Fibroblast of lung (primary cell): ENCODE measurements at places on chromosomes 6 and 20. TPM values are rescaled to one million over a fixed set of nuclear protein-coding genes. Genes with fewer than 3 reads are reported as not detected.
A peak's percentile ranks its signal among the peaks of the same experiment; 100 is the strongest.

SAPCD1 gene
- total RNA-seq, result 0.26 and 0.50 TPM in 2 replicates

WDR46 gene
- 55.2 and 67.3 TPM in 2 replicates for total RNA-seq

COX4I2 gene
- total RNA-seq, result not detected in 2 replicates

PRND gene
- total RNA-seq, result not detected in 2 replicates

MTG2 gene
- total RNA-seq, result 17.5 and 20.5 TPM in 2 replicates

ADGRG6 gene
- 30.0 and 49.9 TPM in 2 replicates for total RNA-seq

MMP24 gene
- total RNA-seq, result under 0.01 and 0.17 TPM in 2 replicates

DNA sequence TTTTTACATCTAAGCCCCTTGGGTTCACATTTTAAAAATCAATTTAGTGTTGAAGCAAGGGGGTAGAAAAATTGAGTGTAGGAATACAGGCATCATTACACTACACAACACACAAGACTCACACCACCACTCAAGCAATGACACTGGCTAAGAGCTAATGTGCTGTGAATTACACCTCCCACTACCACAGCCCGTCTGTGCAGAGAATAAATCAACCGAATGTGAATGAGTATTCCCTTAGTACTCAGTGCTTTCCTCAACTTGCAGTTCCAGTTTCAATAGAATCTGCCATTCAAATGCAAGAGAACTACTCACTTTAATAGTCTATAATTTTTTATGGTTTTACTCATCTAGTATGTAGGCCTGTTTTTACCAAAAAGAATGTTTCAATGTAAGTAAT is 114.4 kb downstream of the PDSS2 start:
- no peaks in the 10 kb centered on the region for H3K27me3 ChIP-seq
- H3K27ac ChIP-seq, result no peak overlapping the region
- no peaks in the 10 kb centered on the region for H3K36me3 ChIP-seq
- H3K4me3 ChIP-seq, result no peak overlapping the region

DNA sequence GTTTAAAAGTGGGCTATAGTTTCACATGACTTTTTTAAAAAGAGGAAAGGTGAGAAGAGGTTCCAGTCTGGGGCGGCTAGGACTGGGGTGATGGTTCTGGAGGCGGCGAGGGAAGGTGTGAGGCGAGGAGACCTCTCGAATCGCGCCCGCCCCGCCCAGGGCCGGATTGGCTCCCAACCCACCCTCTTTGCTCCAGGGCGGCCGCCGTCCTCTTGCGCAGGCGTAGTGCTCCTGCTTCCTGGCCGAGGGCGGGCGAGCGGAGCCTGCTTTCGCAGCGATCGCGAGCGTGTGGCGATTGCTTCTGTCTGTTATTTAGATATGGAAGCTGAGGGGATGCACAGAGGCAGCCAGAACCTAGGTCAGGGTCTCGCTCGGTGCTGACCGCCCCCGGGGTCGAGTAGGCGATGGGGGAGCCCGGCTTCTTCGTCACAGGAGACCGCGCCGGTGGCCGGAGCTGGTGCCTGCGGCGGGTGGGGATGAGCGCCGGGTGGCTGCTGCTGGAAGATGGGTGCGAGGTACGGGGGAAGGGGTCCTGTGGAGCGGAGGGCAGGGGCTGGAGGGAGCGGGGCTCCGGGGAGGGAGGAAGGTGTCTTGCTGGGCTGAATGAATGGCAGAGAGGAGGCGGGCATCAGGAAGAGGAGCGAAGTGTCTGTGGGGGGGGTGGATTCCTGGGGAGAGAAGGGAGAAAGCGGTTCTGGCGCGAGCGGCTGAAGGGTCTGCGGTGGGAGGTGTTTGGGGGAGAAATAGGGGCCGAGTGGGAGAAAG is at the start of gene RNF8:
TSS of gene RNF8 (plus strand) at position 223 of the 765 bp plus-strand sequence. CDS start at position 405, 182 bp downstream.
- DNase-seq, result peak; percentile 87
- no peaks in the 10 kb centered on the region for H3K4me1 ChIP-seq
- peak within 1 kb of the TSS; percentile 59 for H3K27ac ChIP-seq
- no peaks in the 10 kb centered on the region for H3K36me3 ChIP-seq

DNA sequence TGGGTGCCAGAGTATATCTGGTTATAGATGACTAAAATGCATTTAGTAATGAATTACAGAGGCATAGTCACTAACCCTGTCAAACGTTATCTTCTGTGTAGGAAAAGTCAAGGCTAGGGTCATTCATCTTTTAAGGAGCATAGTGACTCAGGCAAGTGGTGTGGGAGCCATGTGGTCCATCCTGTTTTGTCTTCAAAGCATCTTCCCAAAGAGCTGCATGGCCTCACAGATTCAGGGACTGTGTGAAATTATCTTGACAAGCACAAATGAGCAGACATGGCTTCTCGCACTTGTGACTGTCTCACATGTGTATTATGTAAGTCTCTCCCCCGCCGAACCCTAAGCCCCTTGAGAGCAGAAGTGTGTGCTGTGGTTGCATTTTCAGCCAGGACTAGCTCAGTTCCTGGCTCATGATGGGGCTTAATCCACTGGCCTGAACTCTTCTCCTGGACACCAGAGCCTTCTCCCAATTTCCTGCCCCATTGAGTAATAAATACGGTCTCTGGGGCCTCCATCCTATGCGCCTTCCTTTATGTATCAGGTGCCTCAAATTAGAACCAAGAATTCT is 769.1 kb downstream of the QKI start:
- H3K4me3 ChIP-seq, result no peak overlapping the region
- DNase-seq, result no peak
- no peaks in the 10 kb centered on the region for H3K27me3 ChIP-seq
- no peak overlapping the region for H3K27ac ChIP-seq
- H3K4me1 ChIP-seq, result no peaks in the 10 kb centered on the region

GRCh38 chr20:59010995-59011873 is 4.2 kb upstream of the CTSZ start:
- H3K27me3 ChIP-seq, result no peaks in the 10 kb centered on the region
- H3K36me3 ChIP-seq, result no peaks in the 10 kb centered on the region
- peak; percentile 94 for DNase-seq
- H3K4me1 ChIP-seq, result peaks cover 11% of the 10 kb centered on the region
- H3K27ac ChIP-seq, result peak overlapping the region; percentile 67

DNA sequence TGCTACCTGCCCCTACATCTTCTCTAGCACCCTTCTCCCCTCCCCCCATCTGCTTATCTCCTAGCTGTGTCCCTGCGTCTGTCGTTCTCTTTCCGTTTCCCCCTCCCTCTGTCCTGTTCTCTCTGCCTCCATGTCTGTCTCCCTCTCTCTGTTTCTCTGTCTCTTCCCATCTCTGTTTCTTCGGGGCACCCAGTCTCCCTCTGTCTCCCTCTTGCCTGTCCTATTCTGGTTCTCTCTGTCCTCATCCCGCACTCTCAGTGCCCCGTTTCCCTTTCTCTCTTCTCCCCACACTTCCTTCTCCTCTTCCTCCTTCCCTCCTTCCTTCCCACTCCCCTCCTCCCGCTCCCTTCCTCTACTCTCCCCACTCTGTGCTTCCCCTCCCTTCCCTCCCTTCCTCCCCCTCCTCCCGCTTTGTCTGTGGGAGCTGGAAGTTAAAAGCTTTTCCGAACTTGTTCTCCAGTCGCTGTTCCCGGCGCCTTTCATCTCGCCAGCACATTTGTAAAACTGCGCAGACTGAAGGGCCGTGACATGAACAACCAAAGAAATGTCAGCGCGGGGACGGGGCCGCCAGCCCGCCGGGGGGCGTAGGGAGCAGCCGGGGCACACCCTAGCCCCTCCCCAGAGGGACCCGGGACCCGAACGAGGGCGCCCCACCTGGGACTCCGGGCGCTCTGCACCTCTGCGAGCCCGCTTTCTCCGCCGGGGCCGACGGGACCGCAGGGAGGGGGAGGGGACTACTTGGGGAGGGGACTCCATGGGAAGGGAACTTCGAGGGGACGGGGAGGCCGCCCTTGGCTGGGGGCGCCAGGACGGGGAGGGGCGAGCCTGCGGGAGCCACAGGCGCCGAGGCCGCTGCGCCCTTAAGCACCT is 4.0 kb upstream of the CDH22 start:
- no peaks in the 10 kb centered on the region for H3K4me1 ChIP-seq
- no peaks in the 10 kb centered on the region for H3K36me3 ChIP-seq
- no peak overlapping the region for H3K27ac ChIP-seq
- DNase-seq, result no peak
- H3K4me3 ChIP-seq, result no peak overlapping the region
- peaks cover 82% of the 10 kb centered on the region for H3K27me3 ChIP-seq

- H3K4me1 ChIP-seq, result peaks cover 6% of the 10 kb centered on the region
- no peaks in the 10 kb centered on the region for H3K27me3 ChIP-seq
- DNase-seq, result no peak
- H3K4me3 ChIP-seq, result no peak overlapping the region
- no peaks in the 10 kb centered on the region for H3K36me3 ChIP-seq
Observed at GRCh38 chr6:421211-421610, 29.7 kb downstream of the IRF4 start.

DNA sequence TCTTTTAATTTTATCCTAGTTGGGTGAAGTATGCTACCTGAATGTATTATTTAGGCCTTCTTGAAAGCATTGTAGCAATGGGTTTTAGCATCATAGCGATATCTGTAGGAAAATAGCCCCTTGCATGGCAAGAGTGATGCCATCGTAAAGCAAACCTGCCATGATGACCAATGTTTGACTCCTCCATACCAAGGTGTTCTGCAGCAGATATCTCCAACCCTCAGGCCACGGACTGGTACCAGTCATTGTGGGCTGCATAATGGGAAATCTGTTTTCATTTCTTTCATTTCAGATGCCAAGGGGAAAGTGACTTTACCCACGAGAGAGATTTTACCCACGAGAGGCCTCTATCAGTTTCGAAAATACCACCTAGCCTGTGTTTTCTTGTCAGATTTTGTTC is 6.2 kb downstream of the TXLNB start:
- no peaks in the 10 kb centered on the region for H3K4me1 ChIP-seq
- H3K27ac ChIP-seq, result no peak overlapping the region
- no peaks in the 10 kb centered on the region for H3K36me3 ChIP-seq
- H3K27me3 ChIP-seq, result no peaks in the 10 kb centered on the region
- no peak for DNase-seq

DNA sequence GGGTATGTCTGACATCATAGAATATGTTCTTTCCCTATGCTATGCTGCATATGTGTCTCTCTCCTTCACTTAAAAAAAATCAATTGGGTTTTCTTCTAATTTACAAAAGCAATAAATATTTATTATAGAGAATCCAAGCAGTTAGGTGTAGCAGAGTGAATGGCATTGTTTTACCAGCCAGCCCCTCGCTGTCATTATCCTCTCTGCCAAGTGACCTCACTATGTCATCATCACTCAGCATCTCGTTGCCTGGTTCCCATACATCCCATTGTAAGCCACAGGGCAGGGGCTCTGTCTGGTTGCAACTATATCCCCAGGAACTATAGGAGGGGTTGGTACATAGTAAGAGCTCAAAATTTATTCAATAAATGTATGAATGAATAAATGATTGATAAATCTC is 31.3 kb downstream of the KIAA0319 start:
- H3K4me1 ChIP-seq, result no peaks in the 10 kb centered on the region
- no peaks in the 10 kb centered on the region for H3K36me3 ChIP-seq
- H3K27me3 ChIP-seq, result no peaks in the 10 kb centered on the region
- DNase-seq, result no peak
- no peak overlapping the region for H3K27ac ChIP-seq

DNA sequence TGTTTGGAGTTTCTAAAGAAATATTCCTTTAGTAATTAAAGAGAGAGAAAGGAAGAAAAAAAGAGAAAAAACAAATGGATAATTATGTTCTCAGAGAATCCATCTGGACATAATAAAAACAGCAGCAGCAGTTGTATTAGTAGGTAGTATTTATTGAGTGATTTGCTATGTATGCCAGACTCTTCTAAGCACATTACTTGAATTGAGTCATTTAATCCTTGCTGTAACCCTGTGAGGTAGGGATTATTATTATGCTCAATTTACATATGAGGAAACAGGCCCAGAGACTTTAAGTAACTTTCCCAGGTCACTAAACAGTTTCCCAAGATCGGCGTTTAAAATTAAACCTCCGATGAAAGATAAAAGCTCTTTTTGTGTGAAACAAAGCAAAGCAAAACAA is 238.8 kb downstream of the TSHZ2 start:
- H3K4me1 ChIP-seq, result no peaks in the 10 kb centered on the region
- no peaks in the 10 kb centered on the region for H3K36me3 ChIP-seq
- no peaks in the 10 kb centered on the region for H3K27me3 ChIP-seq
- no peak for DNase-seq
- no peak overlapping the region for H3K27ac ChIP-seq
- no peak overlapping the region for H3K4me3 ChIP-seq

GRCh38 chr20:38187517-38187916 is 22.4 kb upstream of the TGM2 start:
- H3K4me3 ChIP-seq, result no peak overlapping the region
- no peaks in the 10 kb centered on the region for H3K4me1 ChIP-seq
- H3K27me3 ChIP-seq, result no peaks in the 10 kb centered on the region
- H3K27ac ChIP-seq, result no peak overlapping the region
- peak; percentile 64 for DNase-seq
- H3K36me3 ChIP-seq, result no peaks in the 10 kb centered on the region

DNA sequence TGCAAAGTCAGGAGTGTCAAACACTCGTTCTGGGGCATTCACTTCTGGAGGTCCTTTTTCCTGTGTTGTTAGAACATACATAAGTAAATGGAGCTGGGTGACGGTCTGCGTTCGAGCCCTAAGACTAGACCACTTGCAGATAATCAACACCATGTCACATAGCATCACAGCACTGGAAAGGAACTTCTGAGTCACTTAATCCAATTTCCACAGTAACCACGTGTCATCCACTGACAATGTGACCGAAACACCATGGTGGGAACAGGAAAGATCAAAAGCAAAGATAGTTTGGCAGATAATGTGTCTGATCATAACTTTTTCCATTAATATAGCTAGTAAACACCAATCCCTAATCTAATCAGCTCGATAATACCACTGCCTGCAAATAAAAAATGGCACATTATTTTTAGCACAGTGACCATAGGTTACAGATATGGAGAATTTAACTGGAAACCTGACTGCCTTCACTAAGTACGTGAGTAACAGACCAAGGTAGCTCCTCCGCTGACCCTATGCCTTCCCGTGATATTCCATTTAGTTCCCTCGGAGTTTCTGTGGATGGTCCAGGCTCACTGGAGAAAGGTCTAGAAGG is 34.8 kb downstream of the WRNIP1 start:
- no peaks in the 10 kb centered on the region for H3K36me3 ChIP-seq
- H3K4me3 ChIP-seq, result no peak overlapping the region
- H3K4me1 ChIP-seq, result no peaks in the 10 kb centered on the region
- H3K27me3 ChIP-seq, result no peaks in the 10 kb centered on the region

DNA sequence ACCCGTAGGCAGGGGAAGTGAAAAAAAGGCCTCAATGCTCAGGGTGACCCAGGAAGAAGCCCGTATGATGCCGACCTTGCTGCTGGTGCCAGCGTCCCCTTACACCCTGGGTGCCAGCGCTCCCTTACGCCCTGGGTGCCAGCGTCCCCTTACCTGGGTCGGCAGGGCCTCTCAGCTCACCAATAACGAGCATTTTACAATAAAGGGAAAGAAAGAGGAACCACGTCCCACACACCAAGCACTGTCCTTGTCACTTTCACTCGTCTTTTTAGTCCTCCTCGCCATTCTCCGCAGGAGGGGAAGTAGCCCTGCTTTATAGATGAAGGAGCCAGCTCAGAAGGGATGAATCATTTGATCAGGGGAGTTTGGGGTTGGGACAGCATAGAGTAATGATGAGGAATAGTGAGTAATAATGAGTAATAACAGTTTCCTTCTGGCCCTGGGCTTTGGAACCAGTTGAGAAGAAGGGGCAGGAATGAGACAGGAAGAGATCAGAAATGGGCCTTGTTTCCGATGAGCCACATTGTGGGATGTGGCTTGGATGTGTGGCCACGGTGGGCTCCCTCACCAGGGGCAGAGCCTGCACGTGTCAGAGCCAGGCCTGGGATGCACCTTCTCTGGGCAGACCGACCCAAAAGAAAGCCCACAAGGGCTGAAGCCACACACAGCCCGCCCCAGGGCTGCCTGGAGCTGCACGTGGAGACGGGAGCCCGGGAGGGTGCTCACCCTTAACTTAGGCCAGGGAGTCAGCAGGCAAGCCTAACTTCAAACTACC is 75.7 kb downstream of the SYNJ2 start:
- no peak overlapping the region for H3K4me3 ChIP-seq
- DNase-seq, result peak; percentile 98
- peak overlapping the region; percentile 91 for H3K27ac ChIP-seq
